Vein endothelial cell (primary cell): ENCODE measurements at places on chromosomes 7 and 10. TPM values are rescaled to one million over a fixed set of nuclear protein-coding genes. Genes with fewer than 3 reads are reported as not detected.

CYTH3 gene
- total RNA-seq, result 14.4 and 20.9 TPM in 2 replicates

UTF1 gene
- total RNA-seq, result not detected in 2 replicates

DRGX gene
- not detected in 2 replicates for total RNA-seq

OR6V1 gene
- not detected in 2 replicates for total RNA-seq

ZNF488 gene
- 0.10 and 0.33 TPM in 2 replicates for total RNA-seq

CTBP2 gene
- 99.4 and 99.6 TPM in 2 replicates for total RNA-seq

INMT gene
- under 0.01 TPM in 1 of 2 replicates, not detected in the other for total RNA-seq

GIMAP6 gene
- total RNA-seq, result 171 and 211 TPM in 2 replicates
